ENCODE measurements at places on chromosomes 2 and 18.

GRCh38 chr2:207165121-207166038 lies at the start of gene KLF7:
Gene KLF7 (minus strand): TSS chr2:207165948. CDS start chr2:207165568, 380 bp downstream.
- DNase-seq: peak; percentile 79

- no peak for DNase-seq
Observed at GRCh38 chr2:40428439-40428838, 23.5 kb downstream of the SLC8A1 start.

- DNase-seq: peak; percentile 65
Observed at GRCh38 chr2:26483957-26484565, 6.1 kb upstream of the OTOF start.

DNA sequence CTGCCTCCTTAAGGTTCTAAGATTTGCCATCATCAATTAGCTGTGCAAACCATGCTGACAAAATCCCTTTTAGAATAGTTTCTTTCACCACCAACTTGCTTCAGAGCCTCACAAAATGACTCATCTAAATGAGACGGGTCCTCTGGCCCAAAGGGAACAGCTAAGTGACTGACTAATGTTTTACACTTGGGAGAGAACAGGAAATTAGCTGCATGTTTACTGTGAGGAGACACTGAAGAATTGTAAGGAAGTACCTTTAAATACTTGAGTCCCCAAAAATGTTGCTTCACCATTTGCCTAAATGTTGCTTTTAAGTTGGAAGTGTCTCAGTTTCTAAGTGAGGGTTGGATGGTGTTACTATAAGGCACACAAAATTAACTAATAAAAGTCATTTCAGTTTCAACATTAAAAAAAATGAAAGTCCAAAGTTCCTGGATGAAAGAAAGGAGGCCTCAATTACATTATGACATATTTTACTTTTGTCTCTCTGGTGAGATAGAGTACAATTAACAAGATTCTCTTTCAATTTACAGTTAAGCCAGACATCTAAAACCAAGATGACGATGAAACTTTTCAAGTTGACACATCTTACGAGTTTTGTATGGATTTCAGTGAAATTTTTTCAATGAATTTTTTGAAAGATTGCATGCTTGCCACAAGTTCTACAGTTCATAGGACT lies 229.1 kb upstream of the FN1 start:
- no peak for DNase-seq

GRCh38 chr2:40062381-40062780 lies 283.3 kb upstream of the THUMPD2 start:
- DNase-seq: no peak

- no peak for DNase-seq
Observed at GRCh38 chr18:75293591-75293990, 83.0 kb downstream of the TSHZ1 start.

- DNase-seq: no peak
Observed at GRCh38 chr2:238174701-238175100, 15.9 kb downstream of the ERFE start.

GRCh38 chr2:240160291-240161086 lies 20.0 kb upstream of the OTOS start:
- DNase-seq: no peak

GRCh38 chr2:136248242-136248641 lies 130.3 kb upstream of the CXCR4 start:
- no peak for DNase-seq

DNA sequence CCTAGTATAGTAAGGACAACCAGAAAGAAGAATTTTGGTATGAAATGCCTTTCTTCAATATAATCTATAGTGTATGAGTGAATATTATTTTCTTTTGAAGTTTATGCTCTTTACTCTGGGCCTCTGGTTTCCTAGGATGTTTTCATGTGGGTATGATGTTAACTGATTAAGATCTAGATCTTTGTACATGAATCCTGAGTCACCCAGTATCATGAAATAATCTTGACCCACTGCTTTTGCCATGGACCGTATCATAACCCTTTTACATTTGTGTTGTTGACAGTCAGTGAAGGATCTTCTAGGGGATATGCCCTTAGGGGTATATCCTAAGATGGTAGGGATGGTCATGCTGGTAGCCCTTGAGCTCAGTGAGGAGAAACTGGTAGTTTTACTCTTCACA lies 100.3 kb downstream of the RAB3GAP1 start:
- no peak for DNase-seq

Data from Right ventricle myocardium inferior (tissue), 1 donor.